ENCODE measurements at places on chromosomes 4 and X.

DNA sequence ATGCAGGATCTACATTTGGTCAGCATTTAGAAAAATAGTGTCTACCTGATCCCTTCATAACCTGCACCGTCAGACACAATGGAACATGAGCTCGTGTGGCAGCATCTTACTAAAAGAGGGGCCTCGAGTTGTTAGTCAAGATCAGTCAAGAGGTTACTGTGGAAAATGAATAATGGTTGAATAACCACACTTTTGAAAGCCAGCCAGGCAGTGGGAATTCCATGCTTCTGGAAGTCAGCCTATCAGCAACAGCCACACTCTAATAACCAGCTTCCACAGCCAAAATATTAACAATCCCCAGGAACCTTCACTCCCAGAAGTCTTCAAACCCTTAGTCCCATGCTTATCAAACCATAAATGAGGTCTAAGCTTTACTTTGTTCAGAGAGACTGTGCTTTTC lies 234.3 kb downstream of the HS3ST1 start:
- no peak overlapping the region for H3K4me3 ChIP-seq
- H3K4me1 ChIP-seq: no peaks in the 10 kb centered on the region
- no peak for DNase-seq
- H3K36me3 ChIP-seq: no peaks in the 10 kb centered on the region

- no peak for DNase-seq
- no peaks in the 10 kb centered on the region for H3K27me3 ChIP-seq
- no peak overlapping the region for H3K4me3 ChIP-seq
- no peaks in the 10 kb centered on the region for H3K4me1 ChIP-seq
- H3K36me3 ChIP-seq: no peaks in the 10 kb centered on the region
Measured at GRCh38 chr4:136484996-136485395, 1047.3 kb downstream of the PCDH18 start.

GRCh38 chrX:101452056-101452455 lies 33.2 kb upstream of the ARMCX4 start:
- H3K4me3 ChIP-seq: no peak overlapping the region
- H3K27me3 ChIP-seq: no peaks in the 10 kb centered on the region
- H3K36me3 ChIP-seq: peaks cover 29% of the 10 kb centered on the region

DNA sequence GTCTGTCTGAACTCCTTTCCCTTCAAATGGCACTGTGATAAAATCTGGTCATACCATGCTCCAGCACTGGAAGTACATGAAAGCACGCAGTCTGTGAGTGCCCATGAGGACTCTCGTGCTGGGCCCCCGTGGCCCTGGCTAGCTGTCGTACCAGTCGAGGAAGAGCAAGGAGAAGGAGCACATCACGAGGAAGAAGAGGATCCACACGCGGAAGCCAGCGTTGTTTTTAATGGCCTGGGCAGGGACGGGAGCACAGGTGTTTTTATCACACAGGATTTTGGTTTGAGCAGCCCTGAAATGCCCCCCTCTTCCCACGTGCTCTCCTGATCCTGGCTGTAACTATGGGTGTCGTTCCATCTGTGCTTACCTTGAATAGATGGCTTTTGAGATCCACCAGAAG lies 33.0 kb downstream of the NSG1 start:
- peaks cover 13% of the 10 kb centered on the region for H3K4me1 ChIP-seq
- peak overlapping the region; percentile 81 for H3K27ac ChIP-seq
- peaks cover 12% of the 10 kb centered on the region for H3K36me3 ChIP-seq
- DNase-seq: no peak

DNA sequence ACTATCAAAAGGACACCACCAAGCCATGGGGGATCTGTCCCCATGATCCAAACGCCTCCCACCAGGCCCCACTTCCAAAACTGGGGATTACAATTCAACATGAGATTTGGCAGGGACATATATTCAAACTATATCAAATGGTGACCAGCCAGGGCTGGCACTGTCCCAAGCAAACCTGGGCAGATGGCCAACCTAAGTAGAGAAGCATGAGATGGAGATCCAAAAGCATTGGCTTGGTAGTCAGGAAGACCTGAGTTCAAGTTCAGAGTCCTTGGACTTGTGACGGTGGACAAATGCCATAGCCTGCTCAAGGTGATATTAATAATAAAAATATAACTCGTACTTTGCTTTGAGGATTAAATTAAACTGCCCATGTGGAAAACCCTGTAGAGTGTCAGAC lies 79.2 kb upstream of the HS3ST1 start:
- no peaks in the 10 kb centered on the region for H3K36me3 ChIP-seq
- H3K27ac ChIP-seq: no peak overlapping the region
- H3K4me1 ChIP-seq: peaks cover 9% of the 10 kb centered on the region
- H3K4me3 ChIP-seq: no peak overlapping the region
- H3K27me3 ChIP-seq: no peaks in the 10 kb centered on the region

GRCh38 chrX:8653956-8654355 lies 78.0 kb downstream of the ANOS1 start:
- no peak overlapping the region for H3K27ac ChIP-seq
- peaks cover 6% of the 10 kb centered on the region for H3K36me3 ChIP-seq
- H3K4me1 ChIP-seq: peaks cover 14% of the 10 kb centered on the region

- peaks cover under 1% of the 10 kb centered on the region for H3K36me3 ChIP-seq
- H3K4me3 ChIP-seq: no peak overlapping the region
- peaks cover 29% of the 10 kb centered on the region for H3K4me1 ChIP-seq
- H3K27me3 ChIP-seq: no peaks in the 10 kb centered on the region
- peak overlapping the region; percentile 94 for H3K27ac ChIP-seq
Measured at GRCh38 chr4:92265021-92265420, 38.7 kb upstream of the GRID2 start.

- no peaks in the 10 kb centered on the region for H3K4me1 ChIP-seq
- no peak overlapping the region for H3K27ac ChIP-seq
- H3K27me3 ChIP-seq: no peaks in the 10 kb centered on the region
- H3K4me3 ChIP-seq: no peak overlapping the region
- H3K36me3 ChIP-seq: no peaks in the 10 kb centered on the region
Measured at GRCh38 chrX:28787206-28787605, 200.0 kb downstream of the IL1RAPL1 start.

GRCh38 chr4:119206178-119206577 lies 6.3 kb upstream of the USP53 start:
- H3K27ac ChIP-seq: no peak overlapping the region
- H3K4me1 ChIP-seq: peaks cover 7% of the 10 kb centered on the region
- peaks cover 8% of the 10 kb centered on the region for H3K27me3 ChIP-seq
- no peak for DNase-seq
- H3K4me3 ChIP-seq: no peak overlapping the region

- no peaks in the 10 kb centered on the region for H3K36me3 ChIP-seq
- no peak for DNase-seq
- no peaks in the 10 kb centered on the region for H3K27me3 ChIP-seq
- no peaks in the 10 kb centered on the region for H3K4me1 ChIP-seq
- no peak overlapping the region for H3K4me3 ChIP-seq
Measured at GRCh38 chrX:113274345-113274744, 433.7 kb upstream of the AMOT start.

DNA sequence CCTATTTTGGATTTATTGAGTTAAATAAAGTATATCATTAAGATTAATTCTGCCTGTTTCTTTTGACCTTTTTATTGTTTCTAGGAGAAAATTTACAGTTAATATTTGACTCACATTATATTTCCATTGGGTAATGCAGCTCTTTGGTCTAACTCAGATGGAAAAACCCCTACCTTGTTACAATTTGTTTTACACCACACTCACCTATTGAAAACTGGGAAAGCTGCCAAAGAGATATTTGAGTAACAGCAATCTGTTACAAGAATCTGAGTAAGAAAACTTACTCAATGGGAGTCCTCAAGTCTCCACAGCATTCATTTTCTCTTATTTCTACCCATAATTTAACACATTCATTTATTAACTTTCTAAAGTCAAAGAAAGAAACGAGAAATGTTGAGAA lies 108.0 kb upstream of the TLL1 start:
- no peaks in the 10 kb centered on the region for H3K36me3 ChIP-seq
- no peaks in the 10 kb centered on the region for H3K27me3 ChIP-seq
- H3K4me1 ChIP-seq: no peaks in the 10 kb centered on the region
- H3K4me3 ChIP-seq: no peak overlapping the region
- DNase-seq: no peak

Data from neural crest cell (in vitro differentiated cells).